ENCODE measurements at places on chromosomes 11 and 22. TPM values are rescaled to one million over a fixed set of nuclear protein-coding genes. Genes with fewer than 3 reads are reported as not detected.
A peak's percentile ranks its signal among the peaks of the same experiment; 100 is the strongest.

DNA sequence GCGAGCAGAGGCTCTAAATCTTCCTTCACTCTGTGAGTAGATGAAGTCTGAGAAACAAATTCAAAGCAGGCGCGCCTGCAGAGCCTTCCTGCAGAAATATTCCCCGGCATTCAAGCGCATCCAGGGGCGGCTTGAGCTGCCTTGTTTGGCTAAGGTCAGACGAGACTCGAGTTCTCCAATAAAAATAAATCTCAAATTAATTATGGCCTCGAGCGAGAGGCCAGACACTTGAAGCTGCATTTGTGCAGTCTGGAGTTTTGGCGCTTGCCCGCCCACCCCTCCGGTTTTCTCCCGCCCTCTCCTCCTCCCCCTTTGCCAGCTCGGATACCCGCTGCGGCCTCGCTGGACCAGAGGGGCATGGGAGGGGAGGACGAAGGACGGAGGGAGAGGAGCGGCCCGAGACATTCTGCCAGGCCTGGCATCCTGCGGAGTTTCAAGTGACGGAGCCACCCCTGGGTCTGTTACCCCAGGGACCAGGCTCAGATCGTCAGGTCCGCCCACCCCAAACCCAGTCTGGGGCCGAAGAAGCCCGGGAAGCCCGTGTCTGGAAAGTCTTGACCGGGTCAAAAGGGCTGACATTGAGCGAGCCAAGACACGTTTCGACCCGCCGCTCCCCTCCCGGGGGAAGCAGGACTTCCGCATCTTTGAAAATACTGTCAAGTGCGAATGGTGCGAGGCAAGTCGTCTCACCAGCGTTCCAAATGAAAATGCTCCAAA, 3.8 kb upstream of the FLI1 start:
- DNase-seq: peak; percentile 46

GRCh38 chr11:31414338-31414737, 44.7 kb downstream of the DNAJC24 start:
- DNase-seq: no peak

DNA sequence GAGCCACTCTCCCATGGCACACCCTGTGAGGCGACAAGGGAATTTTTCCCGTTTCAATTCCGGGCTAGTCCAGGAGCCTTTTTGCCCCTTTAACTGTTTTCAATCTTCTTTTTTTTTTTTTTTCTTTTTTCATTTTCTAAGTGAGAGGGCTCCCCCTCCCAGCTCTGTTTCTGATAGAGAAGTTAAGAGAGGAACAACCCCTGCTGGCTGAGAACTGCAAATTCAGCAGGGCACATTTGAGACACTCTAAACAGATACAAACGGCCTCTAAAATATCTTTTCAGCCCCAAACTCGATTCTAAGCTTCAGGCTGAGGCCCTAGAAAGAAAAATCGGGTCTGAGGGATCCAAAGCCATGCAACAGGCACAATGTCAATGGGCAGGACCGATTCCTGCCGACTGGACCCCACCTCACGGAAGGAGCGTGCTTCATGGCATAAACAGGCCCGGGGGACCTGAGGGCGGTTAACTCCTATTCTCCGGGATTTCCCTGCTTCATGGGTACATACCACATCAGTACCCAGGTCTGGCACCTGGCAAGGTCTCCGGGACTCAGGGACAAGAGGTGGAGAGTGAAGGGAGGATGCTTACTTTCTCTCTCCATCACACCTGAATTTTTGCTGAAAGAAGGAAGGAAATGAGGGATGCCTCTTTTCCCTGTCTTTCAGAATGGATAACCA, 627.5 kb downstream of the BUD13 start:
- no peak for DNase-seq

GRCh38 chr11:35598254-35599125, 19.8 kb upstream of the FJX1 start:
- DNase-seq: no peak

DNA sequence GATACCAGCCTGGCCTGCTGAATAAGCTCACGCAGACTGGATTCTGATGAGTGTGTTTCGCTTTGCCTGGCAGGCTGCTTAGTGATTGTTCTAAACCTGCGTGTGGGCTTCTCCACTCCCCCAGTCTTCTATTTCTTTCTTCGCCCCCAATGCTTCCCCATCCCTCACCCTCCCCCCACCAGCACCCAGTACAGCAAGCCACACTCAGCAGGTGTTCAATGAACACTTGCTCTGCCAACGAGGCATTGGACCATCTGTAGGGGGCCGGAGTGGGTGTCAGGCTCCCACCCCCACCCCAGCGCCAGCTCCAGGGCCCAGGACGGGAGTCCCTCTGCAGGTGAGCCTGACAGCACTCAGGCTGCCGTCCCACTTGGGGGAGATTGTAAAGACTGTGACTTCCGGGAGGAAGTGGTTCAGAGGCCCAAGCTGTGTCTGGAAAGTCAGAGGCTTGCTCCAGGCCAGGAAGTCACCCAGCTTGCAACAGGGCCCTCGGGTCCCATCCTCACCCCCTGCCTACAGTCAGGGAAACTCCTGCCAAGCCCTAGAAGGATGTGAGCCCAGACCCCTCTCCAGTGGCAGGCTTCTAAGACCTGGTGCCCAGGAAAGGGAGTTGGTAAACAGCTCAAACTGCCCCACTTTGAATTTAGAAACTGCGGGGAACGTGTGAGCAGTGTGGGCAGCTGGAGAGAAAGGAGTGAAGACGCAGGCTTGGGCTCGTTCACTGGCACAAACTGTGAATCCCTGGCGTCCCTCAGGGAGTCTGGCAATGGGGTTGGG, 66.3 kb upstream of the PRDM11 start:
- DNase-seq: peak; percentile 36

DNA sequence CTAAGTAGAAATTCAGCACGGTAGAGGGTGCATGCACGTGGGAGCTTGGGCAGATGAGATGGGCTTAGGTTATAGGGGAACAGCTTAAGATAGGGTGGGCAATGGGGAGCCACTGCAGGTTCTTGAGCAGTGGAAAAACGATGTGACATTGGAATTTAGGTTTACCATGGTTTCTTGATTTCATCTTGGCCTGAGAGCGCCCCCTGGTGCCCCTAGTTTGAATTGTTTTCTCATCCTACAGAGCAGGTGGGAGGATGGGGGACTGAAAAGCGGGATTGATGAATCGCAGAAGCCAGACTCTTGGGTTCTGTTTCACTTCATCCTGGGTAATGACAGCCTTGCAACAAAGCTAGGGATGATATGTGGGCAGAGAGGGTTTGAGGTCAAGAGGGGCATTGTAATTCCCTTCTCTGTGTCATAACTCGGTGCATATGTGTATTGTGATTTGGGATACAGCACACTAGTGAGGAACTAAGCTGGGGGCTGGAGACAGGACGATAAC, 6.7 kb upstream of the MCAM start:
- peak; percentile 73 for DNase-seq

DNA sequence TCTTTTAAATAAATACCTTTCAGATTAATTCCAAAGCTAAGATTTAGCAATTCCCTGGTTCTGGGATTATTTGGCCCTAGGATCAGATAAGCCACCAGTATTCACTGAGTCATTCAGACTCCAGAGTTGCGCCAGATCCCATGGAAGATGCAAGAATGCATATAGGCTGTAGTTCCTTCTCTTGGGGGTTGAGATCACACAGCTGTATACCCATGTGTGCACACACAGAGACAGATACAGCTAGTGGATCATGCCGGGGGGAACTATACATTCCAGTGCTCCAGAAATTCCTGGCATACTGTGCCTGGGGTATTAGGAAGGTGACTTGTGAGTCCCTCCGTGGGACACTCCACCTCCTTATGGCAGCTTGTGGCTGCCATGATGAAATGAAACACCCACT, 75.4 kb downstream of the ZBTB16 start:
- no peak for DNase-seq

GRCh38 chr11:19253817-19254216, 13.1 kb upstream of the E2F8 start:
- DNase-seq: no peak

GRCh38 chr11:111457731-111458368, 54.3 kb downstream of the BTG4 start:
- no peak for DNase-seq

DNA sequence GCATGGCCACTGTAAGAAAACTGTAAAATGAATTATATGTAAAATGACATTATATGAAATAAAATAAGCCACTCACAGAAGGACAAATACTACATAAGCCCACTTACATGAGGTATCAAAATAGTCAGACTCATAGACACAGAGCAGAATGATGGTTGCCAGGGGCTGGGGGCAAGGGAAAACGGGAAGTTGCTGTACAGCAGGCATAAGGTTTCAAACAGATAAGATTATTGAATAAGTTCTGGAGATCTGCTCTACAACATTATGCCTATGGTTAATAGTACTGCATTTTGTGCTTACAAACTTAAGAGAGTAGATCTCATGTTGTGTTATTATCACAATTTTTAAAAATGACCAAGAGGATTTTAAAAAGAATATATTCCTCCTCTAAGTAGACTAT, 32.7 kb upstream of the HEPHL1 start:
- no peak for DNase-seq

The HBB gene
- 61.2 TPM for total RNA-seq

The PARVG gene
- total RNA-seq: 3.5 TPM

The SLC22A25 gene
- total RNA-seq: not detected

The C22orf15 gene
- total RNA-seq: not detected

The KRTAP5-2 gene
- not detected for total RNA-seq

The OR52H1 gene
- total RNA-seq: not detected

The APOBEC3B gene
- 0.55 TPM for total RNA-seq

The SLC17A6 gene
- not detected for total RNA-seq
